Suppressor macrophage treated with lipopolysaccharide for 1 hour (primary cell): ENCODE measurements at places on chromosomes 1 and 21.
A peak's percentile ranks its signal among the peaks of the same experiment; 100 is the strongest.

DNA sequence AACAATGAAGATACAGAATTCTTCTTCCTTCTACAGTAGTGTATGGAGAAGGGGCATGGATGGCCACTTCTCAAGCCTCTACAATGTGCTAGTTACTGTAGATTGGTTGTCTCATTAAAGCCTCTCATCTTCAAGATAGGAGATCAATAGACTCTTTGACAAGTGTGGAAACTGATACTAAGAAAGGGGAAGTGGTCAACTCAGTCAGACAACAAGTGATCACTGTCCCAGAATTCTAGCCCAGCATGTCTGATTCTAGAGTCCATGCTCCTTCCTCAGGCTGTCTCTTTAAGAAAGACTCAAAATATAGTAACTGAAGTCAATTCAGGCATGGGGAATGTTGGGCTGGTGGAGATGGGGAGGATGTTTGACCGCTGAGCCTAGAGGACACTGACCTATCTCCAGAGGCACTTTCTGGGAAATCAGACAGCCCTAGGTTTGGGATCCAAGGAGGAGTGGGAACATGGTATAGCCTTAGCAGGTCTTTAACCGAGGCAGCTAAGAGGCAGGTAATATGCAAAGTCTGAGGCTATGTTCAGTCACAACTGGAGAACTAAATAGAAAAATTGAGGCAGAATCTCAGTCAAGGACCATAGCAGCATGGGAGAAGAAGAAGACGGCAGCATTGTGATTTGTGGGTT lies 39.3 kb upstream of the EYA3 start:
- DNase-seq: peak; percentile 76

GRCh38 chr1:50426702-50427085 lies 3.5 kb upstream of the DMRTA2 start:
- no peak for DNase-seq

GRCh38 chr1:224497714-224498573 lies 63.3 kb upstream of the WDR26 start:
- DNase-seq: peak; percentile 95

DNA sequence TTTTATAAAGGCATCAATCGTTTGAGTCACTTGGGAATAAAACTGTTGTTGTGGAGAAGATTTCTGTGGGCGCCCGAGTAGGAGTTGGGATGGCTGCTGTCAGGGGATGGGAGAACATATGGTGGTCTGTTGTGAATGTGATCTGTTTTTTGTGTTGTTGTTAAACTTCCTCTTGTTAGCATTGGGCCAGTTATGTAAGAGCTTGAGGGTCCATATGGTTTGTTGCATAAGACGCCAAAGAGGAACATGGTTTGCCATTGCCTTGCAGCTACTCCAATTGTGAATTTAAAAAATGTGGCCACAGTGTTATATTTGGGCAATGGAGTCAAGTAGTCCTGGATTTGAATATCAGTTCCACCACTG lies 136.1 kb upstream of the JUN start:
- peak; percentile 65 for DNase-seq

DNA sequence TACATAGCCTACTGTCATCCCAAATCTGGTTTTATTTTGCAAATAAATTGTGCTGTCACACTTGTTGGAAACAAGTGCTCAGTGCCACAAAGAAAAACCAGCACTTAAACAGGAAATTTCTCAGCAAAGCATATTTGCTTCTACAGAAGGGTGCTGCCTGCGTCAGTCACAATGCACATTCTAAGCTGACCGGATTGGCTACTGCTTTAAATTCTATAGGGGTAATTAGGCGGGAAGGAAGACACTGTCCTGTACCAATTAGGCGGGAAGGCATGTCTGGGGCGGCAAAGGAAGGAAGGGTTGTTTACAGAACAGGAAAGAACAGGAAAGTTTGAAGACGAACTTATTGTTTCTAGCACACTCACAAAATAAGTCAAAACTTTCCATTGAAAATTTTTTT lies 2.8 kb downstream of the IFI16 start:
- DNase-seq: peak; percentile 92

- no peak for DNase-seq
Observed at GRCh38 chr1:54834007-54834541, 33.0 kb upstream of the TTC22 start.
